ENCODE measurements at places on chromosomes 6 and 20.

DNA sequence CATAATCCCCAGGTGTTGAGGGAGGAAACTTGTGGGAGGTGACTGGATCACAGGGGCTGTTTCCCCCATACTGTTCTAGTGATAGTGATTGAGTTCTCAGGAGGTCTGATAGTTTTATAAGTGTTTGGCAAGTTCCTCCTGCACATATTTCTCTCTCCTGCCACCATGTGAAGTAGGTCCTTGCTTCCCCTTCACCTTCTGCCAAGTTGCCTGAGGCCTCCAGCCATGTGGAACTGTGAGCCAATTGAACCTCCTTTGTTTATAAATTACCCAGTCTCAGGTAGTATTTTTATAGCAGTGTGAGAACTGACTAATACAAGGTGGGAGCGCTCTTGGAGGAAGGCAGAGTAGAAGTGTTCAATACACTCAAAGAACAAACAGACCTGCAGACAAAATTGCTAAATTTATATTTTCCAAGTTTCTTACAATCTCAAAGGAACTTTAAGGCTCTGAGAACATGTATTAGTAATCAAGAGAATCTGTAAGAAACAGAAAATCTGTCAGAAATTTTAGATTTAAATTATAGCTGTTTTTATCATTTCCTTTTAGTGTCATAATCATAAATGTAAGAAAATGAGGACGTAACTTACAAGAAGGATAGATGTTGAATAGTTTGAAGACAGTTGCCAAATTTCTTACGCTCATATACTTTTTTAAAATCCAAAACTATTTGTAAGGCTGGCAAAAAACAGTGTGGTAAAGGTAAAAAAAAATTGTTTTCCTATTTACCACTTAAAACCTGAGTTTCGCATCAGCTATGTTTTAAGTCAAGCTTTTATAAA lies 77.7 kb downstream of the ASCC3 start:
- DNase-seq = no peak

DNA sequence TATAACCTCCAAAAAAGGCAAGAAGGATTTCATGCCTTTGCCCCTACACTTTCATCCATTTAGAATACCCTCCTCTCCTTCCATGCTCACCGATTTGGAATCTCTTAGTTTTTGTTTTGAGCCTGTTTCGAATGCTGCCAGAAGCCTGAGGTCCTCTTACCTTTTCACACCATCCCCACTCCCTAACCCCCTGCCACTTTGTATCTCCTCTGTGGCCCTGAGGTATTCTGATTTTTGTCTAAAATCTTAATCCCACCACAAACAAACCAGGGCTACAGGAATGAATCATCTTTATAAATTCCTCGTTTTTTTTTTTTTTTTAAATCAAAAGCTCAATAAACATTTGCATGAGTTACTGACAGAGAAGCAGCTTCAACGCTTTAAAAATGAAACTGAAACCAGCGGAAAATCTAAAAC lies 1.6 kb upstream of the RPS12 start:
- no peak for DNase-seq

GRCh38 chr6:139448998-139449610 lies 74.7 kb upstream of the CITED2 start:
- DNase-seq = no peak

DNA sequence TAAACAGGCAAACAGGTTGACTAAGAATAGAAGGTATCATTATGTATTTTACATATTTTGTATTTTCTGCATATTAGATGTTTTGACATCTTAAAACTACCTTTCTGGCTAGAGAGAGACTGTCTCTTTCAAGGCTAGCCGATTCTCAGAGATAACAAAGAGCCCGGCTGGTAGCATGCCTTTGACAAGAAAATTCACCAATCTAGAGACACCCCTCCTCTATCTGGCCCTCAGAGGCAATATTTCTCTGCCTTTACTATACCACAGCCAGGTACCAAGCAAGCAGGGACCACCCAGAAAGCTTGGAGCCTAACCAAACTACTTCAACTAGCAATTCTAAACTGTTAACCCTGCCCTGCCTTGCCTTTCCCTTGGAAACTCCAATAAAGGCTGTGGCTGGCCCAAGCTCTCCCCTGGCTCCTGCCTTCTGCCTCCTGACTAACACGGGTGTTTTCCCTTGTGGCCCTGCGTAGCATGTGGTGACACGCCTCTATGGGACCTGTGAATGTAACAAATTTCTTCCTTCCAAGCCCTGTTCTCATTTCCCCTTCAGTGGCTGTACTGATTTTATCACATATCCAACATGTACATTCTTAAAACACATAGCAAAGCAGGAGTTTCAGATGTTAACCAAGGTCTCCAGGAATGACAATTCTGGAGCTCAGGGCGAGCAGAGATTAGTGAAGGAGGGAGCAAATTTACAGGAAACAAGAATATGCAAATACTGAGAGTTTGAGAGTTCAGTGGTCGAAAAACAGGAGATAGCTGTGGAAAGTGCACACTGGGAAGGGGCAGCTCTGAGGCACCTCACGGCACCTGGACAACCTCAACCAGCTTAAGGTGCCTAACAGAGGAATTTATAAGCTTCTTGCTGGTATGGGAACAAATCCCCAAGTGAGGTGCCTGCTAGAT lies 120.8 kb downstream of the BACH2 start:
- no peak for DNase-seq

GRCh38 chr20:54606380-54606779 lies 131.0 kb downstream of the DOK5 start:
- no peak for DNase-seq

DNA sequence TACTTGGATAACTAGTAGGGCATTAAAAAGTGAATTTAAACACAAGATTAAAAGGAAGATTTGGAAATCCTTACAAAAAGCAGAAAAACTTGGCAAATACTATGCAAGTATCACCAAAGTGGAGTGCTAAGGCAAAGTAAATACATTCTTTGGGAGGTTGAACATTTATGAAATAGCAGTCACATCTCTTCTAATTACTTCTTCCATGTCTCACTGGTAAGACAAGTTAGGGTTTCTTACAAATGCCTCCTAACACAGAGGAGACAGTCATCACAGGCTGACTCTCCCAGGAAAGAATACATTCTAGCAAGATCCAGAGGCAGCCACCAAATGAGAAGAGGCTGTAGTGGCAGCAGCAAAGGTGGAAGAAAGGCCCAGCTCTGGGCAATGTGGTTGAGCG lies 298.2 kb downstream of the BTBD9 start:
- DNase-seq = no peak

GRCh38 chr6:52553158-52553557 lies 23.7 kb downstream of the TRAM2 start:
- no peak for DNase-seq

- DNase-seq = no peak
Measured at GRCh38 chr6:162014069-162014811, 713.3 kb downstream of the PRKN start.

- peak; percentile 49 for DNase-seq
Measured at GRCh38 chr20:12153628-12154027, 235.9 kb downstream of the BTBD3 start.

- no peak for DNase-seq
Measured at GRCh38 chr20:38278131-38278530, 17.6 kb upstream of the KIAA1755 start.

DNA sequence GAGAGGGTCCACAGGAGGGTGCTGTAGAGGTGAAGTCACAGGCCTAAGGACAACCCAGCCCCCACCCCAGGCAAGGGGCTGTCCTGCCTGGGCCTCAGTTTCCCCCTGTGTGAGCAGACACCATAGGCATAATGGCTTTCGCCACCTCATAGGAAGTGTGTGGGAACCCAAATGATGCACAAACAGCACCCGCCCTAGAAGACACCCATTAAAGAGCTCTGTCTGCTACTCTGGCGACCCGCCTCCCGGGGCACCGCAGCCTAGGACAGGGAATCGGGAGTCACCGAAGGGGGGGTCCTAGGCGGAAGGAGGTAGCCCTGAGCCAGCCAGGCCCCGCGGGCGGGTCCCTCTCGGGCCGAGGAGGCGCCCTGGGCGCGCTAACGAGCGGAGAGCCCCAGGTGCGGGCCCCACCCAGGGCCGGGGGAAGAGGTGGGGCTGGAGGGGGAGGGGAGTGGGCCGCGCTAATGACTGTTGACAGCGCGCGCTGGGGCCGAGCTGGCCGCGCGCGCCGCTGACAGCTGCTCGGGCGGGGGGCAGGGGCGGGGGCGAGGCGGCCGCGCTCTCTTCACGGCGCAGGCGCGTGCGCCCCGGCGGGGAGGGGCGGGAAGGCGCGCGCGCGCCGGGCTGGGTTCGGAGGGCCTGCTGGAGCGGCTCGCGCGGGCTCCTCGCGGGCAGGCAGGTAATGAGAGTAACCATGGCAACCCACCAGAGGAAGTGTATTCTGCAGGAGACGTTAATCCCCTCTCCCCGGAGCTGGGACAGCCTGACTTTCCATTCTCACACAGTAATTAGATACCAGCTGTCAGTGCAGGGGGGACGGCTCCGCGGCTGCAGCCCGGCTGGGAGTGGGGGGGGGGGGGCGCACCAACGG lies 48.9 kb downstream of the NOL4L start:
- no peak for DNase-seq

- DNase-seq = peak; percentile 97
Measured at GRCh38 chr6:152380993-152381898, 255.9 kb downstream of the SYNE1 start.

DNA sequence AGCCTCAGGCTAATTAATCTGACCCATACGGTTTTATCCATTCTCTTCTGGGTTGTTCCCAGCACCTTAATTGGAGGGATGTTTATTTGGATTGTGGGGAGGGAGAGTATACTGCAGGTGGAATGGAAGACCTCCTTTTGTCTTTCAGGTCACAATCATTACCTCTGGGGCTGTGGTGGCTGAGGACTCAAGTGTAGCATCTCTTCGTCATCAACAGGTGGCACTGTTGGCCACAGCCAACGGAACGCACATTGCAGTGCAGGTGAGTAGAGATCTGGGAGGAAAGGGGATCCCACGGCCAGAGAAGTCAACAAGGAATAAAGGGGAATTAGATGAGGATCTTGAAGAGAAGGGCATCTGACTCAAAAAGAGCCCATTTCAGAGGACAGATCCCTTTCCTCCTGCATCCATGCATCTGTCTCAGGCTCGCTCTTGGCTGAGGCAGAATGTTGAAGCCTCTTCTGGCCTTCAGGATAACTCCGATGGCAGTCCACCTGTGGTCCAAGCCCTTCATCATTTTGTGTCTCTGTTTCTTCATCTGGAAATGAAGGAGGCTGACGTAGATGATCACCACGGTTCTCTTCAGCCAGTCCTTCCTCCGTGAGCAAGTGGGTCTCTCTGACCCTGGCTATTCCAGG lies 3.2 kb upstream of the DEF6 start:
- no peak for DNase-seq

DNA sequence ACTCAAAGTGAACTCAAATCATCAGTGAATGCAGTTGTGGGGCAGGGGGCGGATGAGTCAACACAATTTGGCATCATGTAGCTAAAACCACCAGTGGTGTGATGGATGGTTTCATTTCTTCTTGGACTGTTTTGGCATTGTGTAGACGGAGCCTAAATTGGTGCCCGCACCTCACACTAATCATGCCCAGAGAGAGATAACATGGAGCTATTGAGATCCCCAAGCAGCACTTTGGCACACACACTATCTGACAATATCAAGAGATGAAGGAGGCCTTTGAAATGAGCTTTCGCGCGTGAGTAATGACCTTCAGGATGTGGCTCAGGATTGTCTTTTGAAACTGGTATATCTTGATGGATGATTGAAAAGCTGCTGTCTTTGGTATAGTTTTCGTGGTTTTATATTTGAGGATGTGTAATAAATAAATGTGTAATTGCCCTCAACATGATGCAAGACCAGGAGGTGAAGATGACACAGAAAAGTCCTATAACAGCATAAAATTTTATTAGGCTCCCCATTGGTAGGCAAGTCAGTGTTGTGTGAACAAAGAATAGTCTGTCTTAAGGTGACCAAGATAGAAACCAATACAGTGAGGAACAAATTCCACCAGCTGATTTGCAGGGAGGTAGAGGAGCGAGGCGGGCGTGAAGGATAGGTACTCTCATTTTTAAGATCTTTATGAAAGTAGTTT lies 174.2 kb downstream of the TSHZ2 start:
- DNase-seq = no peak

GRCh38 chr6:28000351-28001045 lies 43.5 kb downstream of the OR2B6 start:
- no peak for DNase-seq

DNA sequence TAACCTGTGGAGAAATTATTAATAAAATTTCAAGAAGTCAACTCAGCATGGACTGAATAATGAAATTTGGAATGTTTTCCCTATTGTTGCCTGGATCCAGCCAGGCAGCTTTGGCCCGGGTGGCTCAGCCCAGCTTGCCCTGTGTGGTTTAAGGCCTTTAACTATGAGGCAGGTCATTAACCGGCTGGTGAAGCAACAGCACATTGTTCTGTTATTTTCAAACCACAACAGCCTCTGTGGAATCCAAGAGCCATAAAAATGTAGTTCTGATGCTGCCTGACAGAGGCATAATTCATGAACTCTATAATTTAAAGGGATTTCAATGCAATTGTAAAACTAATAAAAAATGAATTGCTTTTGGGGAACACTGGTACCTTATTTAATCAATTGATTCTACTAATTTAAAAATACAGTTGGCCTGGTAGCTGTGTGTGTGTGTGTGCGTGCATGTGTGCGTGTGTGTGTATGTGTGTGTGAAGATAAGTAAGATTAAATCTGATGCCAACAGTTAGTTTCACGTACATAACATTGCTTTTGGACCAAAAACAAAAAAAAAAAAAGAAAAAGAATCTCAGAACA lies 117.7 kb downstream of the RPS12 start:
- peak; percentile 85 for DNase-seq

DNA sequence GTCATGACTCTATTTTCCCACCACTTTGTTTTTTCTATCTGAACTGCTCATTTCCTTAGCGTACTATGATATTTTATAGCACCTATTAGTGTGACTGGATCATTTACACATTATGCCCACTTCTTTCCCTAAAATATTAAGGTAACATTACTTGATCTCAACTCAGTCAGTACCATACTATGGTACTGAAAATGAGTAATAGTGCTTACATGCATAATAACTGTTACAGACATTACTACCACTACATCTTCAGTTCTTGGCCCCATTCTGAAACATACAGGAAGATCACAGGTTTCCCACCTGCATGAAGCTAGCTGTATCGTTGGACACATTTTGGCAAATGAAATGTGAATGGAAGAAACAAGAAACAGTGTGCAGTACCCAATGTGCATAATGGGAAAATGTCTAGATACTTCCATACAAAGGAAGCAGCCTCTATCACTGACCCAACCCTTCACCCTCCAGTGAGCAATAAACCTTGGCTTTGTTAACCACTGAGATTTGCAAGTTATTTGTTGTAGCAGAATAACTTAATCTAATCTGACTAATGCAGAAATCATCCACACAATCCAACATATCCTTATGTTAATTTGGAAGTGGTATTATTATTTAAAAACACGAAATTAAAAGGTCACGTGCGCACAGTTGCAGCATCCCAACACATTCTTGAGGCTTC lies 108.6 kb upstream of the DOK5 start:
- DNase-seq = no peak

GRCh38 chr6:37209461-37210205 lies 39.7 kb downstream of the PIM1 start:
- DNase-seq = no peak

DNA sequence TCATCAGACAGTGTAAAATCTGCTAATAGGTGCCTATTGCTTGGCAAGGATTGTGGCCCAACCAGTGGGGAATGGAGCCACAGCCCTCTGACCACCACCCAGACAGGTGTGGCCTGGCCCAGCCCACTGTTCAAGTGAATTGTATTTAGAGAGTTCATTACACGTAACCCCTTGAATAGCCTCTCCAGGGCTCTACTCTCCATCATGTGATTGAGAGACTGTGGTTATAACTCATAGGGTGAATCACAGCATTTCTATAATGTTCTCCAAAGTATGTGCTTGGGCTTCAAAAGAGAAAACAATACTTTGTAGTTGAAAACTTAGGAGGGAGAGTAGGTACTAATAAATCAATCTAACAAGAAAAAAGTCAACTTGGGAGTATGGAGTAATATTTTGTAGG lies 38.4 kb downstream of the ALDH8A1 start:
- DNase-seq = peak; percentile 68

Data from stromal cell of bone marrow (primary cell).